ENCODE measurements at places on chromosomes 7 and 10.

- DNase-seq, result no peak
Measured at GRCh38 chr10:79454259-79454658, 8.8 kb upstream of the ZCCHC24 start.

GRCh38 chr10:12589291-12589690 is 239.9 kb downstream of the CAMK1D start:
- no peak for DNase-seq

DNA sequence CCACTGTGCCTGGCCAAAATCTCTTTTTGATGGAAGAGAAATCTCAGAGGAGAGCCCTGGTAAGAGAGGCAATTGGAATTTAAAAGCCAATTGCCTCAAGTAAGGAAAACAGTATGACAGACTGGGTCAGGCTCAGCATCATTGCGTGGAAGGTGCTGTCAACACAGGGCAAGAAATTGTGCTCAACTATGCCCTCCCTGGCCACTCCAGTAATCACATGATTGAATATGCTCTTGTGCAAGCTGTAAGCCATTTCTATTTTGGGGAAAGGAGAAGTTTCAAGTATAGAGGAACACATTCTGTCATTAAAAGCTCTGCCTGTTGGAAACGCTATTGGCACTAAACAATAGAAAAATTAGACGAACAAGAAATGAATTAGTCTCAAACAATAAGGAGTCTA is 1127.7 kb downstream of the REEP3 start:
- no peak for DNase-seq

GRCh38 chr7:127021019-127021738 is 231.6 kb downstream of the GRM8 start:
- no peak for DNase-seq

GRCh38 chr10:8489232-8489631 is 434.7 kb downstream of the GATA3 start:
- DNase-seq, result no peak

GRCh38 chr7:31924251-31924650 is 146.0 kb downstream of the PDE1C start:
- no peak for DNase-seq

DNA sequence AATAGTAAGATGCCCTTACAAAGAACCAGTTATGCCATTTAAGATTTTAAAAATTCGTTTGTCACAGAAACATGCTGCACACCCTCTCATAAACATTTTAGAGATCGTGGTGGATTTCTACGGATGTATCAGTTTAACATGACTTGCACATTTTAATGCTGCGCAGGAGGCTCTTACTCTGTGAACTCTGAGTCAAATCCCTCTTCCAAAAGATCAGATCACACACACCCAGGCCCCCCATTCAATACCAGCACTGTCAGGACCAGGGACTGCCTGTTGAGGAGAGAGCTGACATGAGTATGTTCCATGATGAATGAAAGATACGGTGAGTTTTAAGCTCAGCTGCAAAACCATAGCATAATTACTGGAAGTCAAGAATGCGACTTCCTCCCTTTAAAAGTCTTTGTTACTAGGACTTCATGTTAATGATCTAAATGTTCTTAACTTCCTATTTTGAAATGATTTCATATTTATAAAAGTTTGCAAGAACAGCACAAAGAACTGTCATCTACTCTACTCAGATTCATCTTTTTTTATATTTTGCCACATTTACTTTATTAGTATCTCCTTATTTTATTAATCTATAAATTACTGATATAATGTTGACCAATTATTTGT is 500.2 kb downstream of the GLRX3 start:
- no peak for DNase-seq

GRCh38 chr10:105585171-105585570 is 944.1 kb downstream of the SORCS3 start:
- DNase-seq, result no peak

DNA sequence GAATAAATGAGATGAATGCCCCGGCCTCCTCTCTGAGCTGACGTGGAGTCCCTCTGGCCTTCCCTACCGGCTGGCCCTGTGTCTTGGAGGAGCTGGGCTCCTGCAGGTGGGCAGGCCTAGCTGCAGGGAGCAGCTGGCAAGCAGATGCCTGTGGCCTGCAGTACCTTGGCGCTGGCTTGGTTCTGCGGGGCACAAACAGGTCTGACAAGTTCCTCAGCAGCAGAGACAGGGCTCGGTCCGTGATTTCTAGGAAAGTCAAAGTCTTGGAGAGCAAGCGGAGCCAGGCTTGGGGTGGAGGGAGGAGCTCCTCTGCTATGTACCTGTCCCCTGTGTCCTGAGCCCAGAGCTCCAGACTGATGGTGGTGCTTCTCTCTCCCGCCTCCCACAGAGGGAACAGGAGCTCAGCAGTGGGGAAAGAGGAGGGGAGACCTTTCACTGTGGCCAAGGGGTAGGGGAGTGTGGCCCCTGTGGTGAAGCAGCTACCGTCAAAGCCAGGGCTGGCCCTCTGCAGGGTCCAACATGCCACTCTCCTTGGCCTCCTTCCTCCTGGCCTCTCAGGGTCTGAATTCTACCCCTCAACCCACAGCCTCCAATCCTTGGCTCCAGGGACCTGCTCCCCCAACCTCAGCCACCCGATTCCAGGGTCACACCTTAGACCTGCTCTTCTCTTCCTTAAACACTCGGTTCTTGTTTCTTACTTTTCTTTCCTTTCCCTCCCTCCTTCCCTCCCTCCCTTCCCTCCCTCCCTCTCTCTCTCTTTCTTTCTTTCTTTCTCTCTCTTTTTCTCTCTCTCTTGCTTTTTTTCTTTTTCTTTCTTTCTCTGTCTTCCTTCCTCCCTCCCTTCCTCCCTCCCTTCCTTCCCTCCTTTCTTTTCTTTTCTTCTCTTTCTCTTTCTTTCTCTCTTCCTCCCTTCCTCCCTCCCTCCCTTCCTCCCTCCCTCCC is 20.1 kb downstream of the MYL10 start:
- no peak for DNase-seq

- no peak for DNase-seq
Measured at GRCh38 chr7:115672024-115672423, 358.5 kb downstream of the TFEC start.

- DNase-seq, result no peak
Measured at GRCh38 chr7:105860793-105861192, 15.6 kb downstream of the ATXN7L1 start.

- no peak for DNase-seq
Measured at GRCh38 chr7:137081321-137082093, 213.1 kb downstream of the CHRM2 start.

- peak; percentile 91 for DNase-seq
Measured at GRCh38 chr7:101507791-101508252, 121.3 kb downstream of the MYL10 start.

DNA sequence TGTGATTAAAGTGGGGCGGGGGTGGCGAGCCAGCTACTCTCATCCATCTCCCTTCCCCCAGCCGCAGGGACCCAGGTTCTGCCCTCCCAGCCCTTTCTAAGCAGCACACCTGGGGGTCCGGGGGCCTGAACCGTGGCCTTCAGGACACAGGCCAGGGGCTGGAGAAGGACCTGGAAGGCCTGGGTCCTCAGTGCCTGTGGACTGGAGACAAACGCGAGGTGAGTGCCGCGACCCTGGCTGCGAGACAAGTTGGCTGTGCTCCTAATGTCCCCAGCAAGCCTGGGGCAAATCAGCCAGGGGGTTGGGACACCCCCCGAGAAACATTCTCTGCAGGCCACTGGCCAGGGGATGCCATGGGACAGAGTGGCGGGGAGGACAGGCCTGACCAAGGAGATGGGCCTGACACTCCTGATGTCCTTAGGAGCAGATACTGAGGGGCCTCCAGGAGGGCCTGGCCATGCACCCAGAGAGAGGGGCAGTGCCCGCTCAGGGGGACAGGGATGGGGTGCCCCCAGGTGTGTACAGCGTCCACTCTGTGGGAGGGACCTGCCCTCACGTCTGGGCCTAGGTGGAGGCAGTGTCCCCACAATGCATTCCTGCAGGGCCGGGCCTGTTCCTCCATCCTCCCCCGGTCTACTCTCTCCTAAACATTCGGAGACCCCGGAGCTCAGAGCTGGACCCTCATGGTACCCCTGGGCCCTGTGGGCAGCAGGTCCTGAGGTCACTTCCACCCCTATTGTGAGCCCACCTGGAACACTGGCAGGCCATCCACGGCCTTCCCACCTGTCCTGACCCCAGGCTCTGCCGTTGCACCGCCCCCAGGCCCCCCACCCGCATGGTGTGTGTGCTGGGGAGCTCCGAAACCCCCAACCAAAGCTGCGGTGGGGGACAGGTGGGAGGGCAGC is 13.1 kb downstream of the BRAT1 start:
- DNase-seq, result no peak

- DNase-seq, result no peak
Measured at GRCh38 chr10:17144032-17144431, 14.4 kb upstream of the CUBN start.

DNA sequence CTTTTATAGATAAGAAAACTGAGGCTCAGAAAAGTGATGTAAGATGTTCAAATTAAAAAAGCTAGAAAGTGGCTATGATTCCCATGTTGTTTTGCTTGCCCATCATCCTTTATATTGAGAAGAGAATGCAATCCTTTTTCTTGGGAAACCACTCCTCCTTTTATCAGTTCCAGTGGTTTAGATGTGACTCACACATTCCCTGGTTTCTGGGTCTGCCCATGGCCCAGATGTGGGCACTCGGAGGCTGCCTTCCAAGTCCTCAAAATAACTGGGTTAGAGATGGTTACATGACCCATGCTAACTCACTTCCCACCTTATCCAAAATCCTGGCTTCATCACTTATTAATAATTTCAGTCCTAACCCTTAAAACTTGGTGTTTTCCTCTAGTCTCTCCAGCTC is 550.0 kb downstream of the MDFIC start:
- no peak for DNase-seq

GRCh38 chr10:127939786-127940330 is 33.0 kb downstream of the PTPRE start:
- no peak for DNase-seq

DNA sequence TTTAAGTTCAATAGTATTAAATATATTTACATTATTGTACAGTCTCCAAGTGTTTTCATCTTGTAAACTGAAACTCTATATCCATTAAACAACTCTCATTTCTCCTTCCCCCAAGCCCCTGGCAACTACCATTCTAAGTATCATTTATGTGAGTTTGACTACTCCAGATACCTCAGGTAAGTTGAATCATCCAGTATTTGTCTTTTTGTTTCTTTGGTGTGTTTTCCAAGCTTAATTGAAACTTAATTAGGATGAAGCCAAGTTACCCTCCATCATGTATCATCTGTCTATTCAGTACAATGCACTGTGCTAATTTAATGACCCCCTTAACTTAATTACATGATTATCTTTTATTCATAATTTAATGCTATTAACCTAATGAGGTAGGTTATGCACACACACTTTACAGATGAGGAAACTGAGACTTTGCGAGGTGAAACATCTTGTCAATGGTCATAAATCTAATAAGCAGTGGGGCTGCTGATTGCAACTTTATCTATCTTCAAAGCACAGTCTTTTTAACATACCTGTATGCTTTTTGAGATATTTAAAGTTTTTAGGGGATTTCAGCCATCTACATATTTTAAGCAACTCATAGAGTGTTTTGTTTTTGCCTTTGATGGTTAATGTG is 663 bp downstream of the MACC1 start:
- no peak for DNase-seq

GRCh38 chr7:41994036-41994745 is 242.8 kb downstream of the GLI3 start:
- no peak for DNase-seq

GRCh38 chr10:71998119-71998839 is 34.1 kb downstream of the CHST3 start:
- no peak for DNase-seq

DNA sequence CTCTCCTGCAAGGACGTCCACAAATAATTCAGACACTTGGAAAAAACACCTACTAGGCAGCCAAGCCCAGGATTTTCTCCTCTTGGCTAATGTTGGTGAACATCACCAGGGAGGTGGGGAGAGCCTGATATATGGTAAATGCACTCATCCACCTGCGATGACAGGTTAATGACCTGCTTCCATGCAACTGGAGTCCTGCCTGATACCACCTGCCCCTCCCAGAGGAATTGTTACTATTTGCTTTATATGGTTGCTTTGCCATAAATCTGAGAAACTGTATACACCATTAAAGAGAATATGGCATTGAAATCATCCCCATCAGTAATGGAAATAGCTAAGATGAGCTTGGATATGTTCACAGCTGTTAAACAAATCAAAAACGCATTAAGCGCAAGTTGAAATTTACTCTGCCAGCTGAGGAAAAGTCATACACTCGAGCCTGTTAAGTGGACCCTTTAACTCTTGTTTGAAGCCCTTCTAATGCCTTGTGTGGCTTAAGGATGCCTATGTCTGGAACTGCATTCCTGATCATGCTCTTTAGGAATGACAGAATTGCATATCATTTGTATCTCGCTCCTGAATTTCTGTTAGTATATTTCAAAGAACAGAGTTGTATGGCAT is 208.3 kb downstream of the PRPF18 start:
- no peak for DNase-seq
